ENCODE measurements at places on chromosomes 1 and 21.

GRCh38 chr1:230002164-230002803 is 64.8 kb upstream of the GALNT2 start:
- DNase-seq = no peak

DNA sequence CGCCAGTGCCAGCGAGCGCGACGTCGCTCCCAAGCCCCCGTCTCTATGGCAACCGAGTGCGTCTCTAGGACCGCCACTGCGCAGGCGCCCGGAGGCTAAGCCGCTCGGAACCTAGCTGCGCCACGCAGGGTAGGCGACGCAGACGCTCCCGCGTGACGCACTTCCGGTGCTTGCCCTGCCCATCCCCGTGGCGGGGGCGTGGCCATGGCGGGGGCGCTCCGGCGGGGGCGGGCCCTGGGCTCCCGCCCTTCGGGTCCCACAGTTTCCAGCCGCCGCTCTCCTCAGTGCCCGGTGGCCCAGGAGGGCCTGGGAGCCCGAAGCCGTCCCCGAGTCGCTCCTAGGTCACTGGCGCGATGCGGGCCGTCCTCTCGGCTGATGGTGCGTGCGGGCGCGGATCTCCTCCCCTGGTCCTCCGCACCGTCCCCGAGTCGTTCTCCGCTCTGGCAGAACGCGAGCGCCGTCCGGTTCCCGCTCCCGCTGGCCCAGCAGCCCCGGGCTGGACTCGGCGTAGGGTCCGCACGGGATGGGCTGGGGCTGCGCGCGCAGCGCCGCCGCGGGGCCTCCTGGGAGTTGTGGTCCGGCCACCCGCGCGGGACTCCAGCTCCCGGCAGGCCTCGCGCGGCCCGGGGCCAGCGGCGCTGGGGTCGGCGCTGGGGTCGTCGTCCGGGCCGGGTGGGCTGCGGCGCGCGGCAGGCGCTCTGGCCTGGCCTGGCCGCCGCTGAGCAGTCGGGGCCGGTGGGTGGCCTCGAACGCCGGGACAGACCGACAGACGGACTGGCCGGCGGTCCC is at the start of gene MIB2:
TSS of gene MIB2 (plus strand) at position 245 of the 789 bp plus-strand sequence. CDS start 7,953 bp downstream, outside the sequence.
- DNase-seq = peak; percentile 94

GRCh38 chr1:30450818-30451233 is 272.6 kb downstream of the MATN1 start:
- no peak for DNase-seq

- DNase-seq = no peak
These were observed 32.0 kb upstream of the MYOCOS start for GRCh38 chr1:171590022-171590421.

DNA sequence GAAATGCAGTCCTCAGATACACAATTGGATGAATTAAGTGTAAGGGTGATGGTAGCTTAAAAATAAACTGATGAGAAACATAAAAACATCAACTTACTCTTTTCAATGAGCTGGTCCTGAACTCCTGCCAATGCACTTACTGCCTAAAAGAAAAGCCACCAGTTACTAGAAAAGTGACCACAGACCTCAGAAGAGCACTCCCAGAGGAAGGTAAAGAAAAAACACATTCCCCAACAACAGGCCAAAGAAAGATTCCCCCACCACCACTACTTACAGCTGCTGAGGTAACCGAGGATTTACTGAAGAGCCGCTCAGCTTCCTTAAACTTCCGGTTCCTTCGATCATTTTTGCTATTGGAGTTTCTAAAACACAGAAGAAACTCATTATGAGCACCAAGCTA is 5.4 kb downstream of the MEAF6 start:
- no peak for DNase-seq

DNA sequence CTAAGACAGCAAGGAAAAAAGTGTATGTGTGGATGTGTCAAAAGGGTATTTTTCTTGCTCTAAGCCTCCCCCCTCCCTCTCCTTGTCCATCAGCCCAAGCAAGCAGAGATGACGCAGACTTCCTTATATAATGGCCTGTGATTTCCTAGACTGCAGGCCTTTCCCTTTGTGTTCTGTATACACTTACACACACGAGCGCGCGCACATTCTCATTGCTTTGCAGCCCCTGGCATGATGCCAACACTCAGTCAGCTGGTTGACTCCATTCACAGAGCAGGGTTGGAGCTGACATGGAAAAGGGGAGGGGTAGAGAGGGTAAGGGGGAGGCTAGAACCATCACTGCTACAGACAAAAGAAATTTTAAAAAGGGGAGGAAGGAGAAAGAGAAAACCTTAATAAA is 41.8 kb downstream of the GATAD2B start:
- no peak for DNase-seq

- DNase-seq = no peak
These were observed 1.3 kb downstream of the WDR47 start for GRCh38 chr1:109040627-109040988.

- DNase-seq = no peak
These were observed 33.6 kb upstream of the DISP1 start for GRCh38 chr1:222781251-222781650.

GRCh38 chr1:7171574-7171973 is 386.3 kb downstream of the CAMTA1 start:
- no peak for DNase-seq

DNA sequence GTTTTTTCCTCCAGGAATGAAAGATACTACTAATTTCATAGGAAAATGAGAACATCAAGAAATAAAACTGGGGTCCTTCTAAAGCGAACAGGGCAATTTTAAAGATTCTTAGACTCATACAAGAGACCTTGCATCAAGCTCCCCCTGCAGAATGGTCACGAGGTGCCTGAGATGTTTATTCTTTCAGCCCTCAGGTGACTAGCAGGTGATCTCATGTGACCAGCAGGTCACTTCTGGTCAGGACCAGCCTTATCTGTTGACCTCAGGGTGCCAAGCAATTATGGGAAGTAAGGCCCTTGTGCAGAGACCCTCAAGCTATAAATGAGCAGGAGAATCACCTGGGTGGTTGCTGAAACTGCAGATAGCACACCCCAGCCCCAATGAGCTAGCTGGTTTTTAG is 20.6 kb upstream of the TMEM51 start:
- no peak for DNase-seq

GRCh38 chr1:56797065-56797685 is 22.0 kb downstream of the FYB2 start:
- DNase-seq = no peak

DNA sequence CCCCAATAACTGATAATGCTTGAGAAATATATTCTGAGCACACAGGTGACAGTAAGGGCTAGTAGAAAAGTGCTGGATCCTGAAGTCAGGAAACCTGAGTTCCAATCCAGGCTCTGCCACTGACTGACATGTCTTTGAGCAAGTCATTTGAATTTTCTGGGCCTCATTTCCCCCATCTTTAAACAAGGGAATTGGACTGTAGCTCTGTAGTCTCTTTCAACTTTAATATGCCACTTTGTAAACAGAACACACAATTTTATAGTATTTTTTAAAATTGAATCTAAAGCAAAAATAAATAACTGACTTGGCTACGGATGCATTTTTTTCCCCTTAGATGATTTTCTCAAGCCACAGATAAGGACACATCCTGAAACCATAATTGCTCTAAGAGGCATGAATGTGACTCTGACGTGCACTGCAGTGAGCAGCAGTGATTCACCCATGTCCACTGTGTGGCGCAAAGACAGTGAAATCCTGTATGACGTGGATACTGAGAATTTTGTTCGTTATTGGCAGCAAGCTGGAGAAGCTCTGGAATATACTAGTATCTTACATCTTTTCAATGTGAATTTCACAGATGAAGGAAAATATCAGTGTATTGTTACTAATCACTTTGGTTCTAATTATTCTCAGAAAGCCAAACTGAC is 37.0 kb downstream of the LRIG2 start:
- DNase-seq = no peak

- peak; percentile 18 for DNase-seq
These were observed 14.0 kb upstream of the DISC1 start for GRCh38 chr1:231612393-231613089.

DNA sequence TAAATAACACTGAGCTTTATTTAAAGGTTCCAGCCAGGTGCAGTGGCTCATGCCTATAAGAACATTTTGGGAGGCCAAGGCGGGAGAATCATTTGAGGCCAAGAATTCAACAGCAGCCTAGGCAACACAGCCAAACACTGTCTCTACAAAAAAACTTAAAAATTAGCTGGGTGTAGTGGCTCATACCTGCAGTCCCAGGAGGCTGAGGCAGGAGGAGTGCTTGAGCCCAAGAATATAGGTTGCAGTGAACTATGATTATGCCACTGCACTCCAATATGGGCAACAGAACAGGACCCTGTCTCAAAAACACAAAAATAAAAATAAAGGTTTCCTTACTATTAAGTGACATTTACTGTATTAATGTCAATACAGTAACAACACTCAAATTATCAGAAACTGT is 2.1 kb downstream of the TAF12 start:
- no peak for DNase-seq

DNA sequence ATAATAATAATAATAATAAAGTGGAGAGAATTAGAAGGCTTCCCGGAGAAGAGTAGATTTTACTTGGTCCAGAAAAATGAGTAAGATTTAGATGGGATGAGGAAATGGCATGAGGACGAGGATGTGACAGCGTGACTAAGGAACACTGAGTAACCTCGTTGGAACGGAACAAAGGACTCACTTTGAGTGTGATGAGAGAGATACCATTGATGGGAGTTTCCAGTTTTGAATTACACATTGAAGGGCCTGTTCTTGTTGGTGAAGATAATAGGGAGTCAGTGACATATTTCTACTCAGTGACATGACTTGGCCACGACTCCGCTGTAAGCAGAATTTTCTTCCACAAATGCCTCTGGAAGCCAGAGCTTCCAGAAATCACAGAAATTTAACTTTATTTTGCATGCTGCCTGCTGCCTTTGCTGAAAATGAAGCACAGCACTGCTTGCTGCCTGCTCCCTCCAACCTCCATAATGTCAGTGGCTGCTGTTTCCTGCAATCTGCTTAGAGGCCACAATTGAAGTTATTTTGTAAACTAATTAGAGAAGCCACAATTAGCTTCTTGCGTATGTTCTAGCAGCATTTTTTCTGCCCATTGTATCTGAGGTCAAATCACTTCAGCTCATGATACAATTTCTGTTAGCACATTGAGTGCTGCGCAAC is 33.7 kb upstream of the FBXO28 start:
- no peak for DNase-seq

- DNase-seq = no peak
These were observed 206.3 kb downstream of the NCAM2 start for GRCh38 chr21:21204366-21204996.

DNA sequence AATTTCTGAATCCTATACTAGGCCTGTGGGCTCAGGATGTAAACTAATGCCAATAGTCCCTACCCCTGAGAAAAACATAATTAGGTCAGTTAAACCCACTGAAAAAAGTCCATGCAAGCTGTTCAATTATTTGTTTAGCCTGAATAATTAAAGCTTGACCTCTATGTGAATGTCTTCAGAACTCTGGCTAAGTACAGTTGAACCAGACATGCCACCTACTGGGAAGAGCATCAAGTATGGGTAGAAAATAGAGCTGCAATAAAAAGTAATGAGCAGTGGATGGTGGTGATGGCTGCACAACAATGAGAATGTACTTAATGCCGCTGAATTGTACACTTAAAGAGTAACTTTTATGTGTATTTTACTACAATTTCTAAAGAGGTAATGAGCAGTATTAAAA is 23.6 kb upstream of the SLC19A2 start:
- DNase-seq = no peak

DNA sequence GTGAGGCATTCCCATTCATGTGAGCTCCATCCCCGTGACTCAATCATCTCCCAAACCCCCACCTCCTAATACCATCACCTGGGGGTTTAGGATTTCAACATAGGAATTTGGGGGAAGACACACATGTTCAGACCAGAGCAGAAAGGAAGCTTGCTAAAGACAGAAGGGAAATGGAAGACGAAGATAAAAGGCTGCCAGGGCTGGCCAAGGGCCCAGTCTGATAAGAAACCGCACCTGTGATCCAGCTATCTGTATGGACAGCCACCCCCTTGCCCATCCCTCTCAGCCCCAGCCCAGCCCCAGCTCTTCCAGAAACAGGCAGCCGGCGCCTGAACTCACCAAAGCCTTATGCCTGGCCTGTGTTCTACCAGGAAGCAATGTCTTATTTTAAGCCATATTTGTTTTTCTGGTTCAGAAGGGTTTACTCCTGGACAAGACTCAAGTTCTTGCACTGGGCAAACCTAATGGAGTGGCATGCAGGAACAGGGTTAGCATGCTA is 198.4 kb upstream of the VAMP3 start:
- no peak for DNase-seq

- DNase-seq = no peak
These were observed 1.2 kb downstream of the OR2T1 start for GRCh38 chr1:248404024-248404423.

DNA sequence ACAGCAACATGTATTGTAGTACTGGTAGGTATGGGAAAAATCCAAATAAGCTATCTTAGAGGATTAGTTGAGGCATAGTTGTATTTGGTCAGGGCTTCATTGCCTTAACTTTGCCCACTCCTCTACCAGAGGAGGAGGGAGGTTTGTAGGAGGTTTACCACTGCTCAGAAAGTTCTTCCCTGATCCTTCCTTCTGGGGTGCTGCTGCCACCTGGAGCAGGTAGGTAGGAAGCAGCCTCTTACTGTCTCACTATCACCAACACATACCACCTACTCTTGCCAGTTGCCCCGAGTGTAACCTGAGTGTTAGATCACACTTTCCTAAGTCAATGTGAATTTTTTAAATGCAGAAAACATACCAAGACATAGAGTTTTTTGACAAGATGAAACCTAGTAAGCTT is 24.1 kb upstream of the ZSWIM5 start:
- DNase-seq = no peak

DNA sequence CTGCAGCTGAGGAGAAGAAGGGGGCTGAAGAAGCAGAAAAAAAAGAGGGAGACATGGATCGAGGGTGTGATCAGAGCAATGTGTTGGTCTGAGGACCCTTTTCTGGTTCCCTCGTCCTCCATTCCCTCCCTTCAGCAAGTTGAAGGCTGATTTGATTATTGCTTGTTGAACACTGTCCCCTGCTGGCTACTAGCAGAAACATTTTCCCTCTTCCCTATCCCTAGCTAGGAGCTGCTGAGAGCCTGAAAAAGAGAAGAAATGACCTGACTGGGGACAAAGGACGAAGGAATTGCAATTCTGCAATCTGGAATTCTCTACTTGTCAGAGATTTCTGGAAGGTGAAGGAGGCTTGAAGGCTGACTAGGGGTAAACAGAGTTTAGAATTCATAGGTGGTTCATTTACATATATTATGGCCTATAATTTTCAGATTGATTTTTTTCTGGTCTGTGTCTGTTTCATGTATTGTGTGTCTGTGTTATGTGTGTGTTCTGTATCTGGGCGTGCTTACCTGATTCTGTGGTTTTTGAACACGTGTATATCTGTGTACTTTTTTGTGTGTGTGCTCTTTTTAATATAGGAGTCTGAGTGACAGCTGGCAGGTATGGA is 9.8 kb downstream of the NHLH1 start:
- DNase-seq = no peak

GRCh38 chr1:100354971-100355394 is 2.7 kb downstream of the CDC14A start:
- no peak for DNase-seq
